ENCODE measurements at places on chromosomes 16 and 17.

DNA sequence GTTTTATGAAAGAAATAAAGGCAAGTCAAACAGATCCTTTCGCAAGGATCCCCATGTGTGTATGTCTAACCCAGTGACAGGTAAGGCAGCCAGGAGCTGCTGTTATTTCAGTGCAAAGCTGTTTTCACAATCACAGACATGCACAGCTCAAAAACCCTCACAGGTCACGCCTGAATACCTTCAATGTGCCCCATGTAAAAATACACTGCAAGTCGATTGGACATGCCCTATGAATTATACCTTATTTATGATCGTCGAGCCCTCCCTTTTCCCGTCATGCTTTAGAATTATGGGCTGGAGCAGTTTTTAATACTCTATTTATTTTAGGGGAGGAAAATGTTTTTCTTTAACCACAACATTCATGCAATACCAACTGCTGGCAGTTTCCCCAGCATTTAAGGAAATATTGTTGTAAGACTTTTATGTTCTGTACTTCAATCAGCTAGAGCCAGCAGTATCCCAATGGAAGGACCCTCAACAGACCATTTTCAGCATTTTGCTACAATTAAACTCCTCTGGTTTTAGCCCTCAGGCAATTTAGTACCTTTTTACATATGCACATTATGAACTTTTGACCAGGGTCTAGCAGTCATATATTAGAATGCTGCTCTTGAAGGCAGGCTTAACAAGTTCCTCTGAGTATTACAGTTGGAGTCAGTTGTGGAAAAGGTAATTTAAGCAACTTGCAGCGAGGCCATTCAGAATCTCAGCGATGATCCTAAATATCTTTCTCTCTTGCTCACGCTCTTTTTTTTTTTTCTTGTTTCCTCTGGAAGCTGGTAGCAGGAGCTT, 362.2 kb downstream of the WWOX start:
- DNase-seq = no peak

- DNase-seq = peak; percentile 88
Observed at GRCh38 chr16:84599521-84600202, 18.2 kb downstream of the COTL1 start.

DNA sequence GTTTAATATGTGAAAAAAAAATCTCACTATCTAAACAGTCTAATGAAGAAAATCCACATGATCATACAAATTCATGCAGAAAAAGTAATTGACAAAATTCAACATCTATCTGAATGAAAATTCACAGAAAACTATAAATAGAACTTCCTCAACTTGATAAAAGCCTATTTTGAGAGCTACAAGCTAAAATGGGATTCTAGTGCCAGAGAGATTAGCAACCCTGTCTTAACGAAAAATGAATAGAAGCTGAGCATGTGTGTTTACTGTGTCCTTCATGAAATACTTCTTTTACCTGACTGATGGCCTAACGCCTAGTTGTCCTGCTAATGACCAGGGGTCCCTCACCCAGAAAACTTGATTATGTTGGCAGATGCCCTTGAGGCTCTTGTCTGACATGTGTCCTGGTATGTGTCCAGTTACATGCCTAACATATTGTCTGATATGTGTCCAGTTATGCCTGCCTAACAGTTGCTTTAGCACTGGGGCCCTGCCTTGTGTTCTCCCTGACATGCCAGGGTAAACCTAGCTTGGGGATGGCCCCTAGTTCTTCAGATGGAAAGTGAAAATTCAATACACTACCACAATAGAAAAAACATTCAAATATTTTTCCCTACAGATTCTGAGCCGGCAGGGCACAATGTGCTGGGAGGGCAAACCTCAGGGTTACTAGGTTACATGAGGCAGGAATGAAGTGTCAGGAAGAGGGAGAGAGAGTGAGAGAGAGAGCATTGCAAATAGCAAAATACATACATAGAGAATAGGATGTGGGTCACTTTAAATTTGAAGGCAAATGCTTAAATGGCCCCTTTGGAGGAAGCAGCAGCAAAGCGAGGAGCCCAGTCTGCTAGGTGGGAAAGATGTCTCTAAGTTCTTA, 834.0 kb downstream of the CDH11 start:
- DNase-seq = no peak

DNA sequence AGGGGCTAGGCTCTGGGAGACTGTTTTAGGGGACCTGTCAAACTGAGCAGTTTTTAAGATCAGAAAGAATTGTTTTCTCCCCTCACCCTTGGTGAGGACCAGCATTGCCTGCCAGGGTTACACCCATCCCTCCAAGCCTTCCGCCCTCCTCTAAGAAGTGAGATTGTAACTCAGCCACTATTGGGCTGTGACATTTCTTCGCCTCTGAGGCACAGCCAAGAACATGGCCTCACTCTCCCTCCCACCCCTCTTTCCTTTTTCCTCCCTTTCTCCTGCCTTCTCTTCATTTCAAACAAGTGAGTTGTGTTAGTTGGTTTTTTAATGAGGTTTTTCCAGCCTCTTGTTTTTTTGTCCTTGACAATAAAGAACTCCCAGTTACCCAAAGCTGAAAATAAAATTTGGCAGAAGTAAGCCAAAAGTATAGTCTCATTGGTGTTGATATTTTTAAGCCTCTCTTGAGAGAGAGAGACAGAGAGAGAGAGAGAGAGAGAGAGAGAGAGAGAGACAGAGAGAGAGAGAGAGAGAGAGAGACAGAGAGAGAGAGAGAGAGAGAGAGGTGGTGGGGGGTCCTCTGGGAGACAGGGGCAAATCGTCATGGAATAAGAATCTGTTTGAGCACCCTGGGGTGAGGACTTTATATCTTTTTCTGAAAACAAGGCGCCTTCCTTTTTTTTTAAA, 77.2 kb upstream of the TBX2 start:
- DNase-seq = no peak

Measured in stimulated activated CD4-positive, alpha-beta T cell treated with anti-CD3 and anti-CD28 coated beads, Interleukin-1b, Interleukin-23, amount 100 ng/mL, for 48 hours (primary cell).